Pons (tissue), 1 donor: ENCODE measurements at places on chromosomes 7 and 10.

- DNase-seq, result no peak
Observed at GRCh38 chr10:119491966-119492757, 50.4 kb downstream of the RGS10 start.

DNA sequence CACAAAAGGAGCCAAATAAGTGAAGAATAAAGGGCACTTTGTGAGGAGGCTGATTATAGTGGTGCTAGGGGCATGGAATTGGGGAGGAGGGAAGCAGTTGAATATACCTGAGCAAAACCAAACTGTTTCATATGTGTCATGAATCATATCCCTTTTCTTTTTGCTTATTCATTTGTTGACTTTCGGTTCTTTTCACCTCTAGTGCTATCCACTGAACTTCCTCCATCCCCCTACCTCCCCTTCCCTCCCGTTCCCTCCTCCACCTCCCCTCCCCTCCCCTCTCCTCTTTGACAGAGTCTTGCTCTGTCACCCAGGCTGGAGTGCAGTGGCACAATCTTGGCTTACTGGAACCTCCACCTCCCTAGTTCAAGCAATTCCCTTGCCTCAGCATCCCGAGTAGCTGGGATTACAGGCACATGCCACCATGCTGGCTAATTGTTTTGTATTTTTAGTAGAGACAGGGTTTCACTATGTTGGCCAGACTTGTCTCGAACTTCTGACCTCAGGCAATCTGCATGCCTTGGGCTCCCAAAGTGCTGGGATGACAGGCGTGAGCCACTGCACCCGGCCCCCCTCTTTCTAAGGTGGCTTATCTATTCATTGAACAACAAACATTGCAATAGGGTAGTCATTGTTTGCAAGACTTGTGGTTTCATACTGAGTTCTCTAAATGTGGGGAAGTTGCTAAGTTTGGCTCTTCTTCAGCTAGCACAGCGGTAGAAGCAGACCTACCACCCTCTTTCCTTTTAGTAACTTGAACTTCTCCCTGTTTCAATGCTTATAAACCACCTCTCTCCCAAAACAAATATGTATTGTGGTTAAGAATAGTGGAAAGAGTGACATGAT lies 150.4 kb upstream of the PRPS1L1 start:
- DNase-seq, result peak; percentile 70

DNA sequence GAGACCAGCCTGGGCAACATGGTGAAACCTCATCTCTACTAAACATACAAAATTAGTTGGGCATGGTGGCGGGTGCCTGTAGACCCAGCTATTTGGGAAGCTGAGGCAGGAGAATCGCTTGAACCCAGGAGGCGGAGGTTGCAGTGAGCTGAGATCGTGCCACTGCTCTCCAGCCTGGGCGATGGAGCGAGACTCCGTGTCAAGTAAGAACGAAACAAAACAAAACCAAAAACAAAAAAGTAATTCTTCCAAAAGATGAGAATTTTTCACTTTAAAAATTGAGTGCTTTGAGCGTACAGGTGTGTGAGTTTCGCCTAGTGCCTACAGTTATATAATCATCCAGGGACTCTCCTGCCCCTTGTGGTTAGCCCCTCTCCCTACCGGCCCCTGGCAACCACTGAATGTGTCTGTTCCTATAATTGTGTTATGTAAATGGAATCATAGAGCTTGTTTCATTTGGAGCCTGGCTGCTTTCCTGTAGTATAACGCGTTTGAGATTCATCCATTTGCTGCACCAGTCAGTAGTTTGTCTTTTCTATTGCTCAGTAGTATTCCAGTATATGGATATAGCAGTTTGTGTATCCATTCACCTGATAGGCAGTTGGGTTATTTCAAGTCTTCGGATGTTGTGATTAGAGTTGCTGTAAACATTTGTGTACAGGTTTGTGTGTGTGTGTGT lies 80.0 kb downstream of the RBM33 start:
- no peak for DNase-seq

DNA sequence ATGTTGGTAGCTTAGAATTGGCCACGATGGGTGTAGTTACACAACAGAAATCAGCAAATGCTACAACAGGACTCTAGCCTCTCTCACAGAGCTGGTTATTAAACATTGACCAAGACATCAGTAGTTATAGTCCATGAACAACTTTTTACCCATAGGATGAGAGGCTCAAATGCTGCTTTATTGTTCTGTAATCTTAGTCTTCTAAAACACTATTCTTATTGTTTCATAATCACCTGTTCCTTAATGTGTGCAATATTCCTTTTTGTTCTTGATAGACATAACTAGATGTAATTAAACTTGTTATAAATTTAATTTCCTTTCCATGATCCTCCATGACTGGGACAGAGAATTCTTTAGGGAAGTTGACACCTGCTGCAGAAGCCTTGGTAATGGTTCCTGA lies 356.9 kb downstream of the EXOC4 start:
- no peak for DNase-seq

- no peak for DNase-seq
Observed at GRCh38 chr10:88754287-88754686, 5.5 kb upstream of the LIPN start.
